ENCODE measurements at places on chromosomes 12 and 14.

- DNase-seq: no peak
Observed at GRCh38 chr14:68140076-68140741, 320.6 kb downstream of the RAD51B start.

GRCh38 chr12:124499190-124499753 lies 68.1 kb downstream of the NCOR2 start:
- DNase-seq: no peak

- DNase-seq: no peak
Observed at GRCh38 chr14:71507681-71508080, 424.5 kb upstream of the RGS6 start.

DNA sequence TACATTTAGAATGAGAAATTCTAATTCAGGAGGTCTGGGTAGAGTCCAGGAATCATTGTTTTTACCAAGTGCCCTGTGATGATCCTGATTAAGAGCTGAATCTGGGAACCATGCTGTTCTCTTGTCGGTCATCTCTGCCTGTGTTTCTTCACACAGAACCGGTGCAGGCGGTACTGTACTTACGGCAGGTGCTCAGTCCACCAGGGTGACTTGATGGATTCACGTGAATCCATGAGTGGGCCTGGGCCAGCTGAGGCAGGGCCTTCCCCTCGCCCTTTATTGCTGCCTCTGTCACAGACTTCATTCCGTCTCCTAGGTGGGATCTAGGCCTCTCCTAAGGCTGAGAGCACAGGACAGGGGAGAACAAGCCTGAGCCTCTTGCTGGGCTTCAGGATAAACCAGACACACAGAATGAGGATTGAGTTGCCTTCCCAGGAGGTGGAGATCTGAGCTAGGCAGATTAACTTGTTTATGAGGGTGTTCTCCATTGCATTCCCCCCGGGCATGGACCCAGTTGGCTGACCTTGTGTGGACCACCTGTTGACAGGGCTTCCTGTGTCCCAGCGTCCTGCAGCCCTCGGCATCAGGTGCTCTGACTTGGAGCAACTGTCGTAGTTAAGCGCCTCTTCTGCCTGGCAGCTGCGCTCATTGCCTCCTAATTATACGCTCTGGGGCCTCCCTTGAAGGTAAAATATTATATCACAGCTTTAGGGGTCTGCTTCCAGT lies 42.1 kb downstream of the B4GALNT3 start:
- no peak for DNase-seq

DNA sequence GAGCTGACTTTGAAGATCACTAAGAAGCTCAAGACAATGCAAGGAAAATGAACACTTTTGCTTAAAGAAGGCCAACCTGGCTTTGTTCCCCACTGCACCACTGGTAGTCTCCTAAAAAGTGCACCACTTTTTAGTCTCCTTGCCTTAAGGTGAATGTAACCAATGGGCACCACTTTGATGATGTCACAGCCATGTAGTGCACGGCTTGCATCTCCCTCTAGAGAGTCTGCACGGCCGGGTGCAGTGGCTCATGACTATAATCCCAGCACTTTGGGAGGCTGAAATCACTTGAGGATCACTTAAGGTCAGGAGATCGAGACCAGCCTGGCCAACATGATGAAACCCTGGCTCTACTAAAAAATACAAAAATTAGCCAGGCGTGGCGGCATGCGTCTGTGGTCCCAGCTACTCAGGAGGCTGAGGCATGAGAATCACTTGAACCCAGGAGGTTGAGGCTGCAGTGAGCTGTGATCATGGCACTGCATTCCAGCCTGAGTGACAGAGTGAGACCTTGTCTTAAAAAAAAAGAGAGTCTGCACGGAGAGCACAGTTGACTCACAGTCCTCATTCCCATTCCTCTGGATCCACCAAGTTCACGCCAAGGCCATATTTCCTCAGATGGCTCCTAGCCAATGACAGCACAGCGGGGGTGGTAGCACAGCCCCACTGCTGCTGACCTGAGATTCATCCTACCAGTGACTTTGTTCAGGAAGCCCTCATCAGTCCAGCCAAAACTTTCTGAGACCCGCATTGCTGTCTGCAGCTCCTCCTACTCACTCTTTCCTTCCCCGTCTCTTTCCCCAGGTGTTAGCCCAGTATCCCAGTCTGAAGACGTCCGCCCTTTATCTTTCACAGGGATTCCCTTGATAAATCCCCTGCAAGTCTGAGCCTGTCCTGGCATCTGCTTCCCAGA lies 16.5 kb upstream of the IFT81 start:
- DNase-seq: no peak

DNA sequence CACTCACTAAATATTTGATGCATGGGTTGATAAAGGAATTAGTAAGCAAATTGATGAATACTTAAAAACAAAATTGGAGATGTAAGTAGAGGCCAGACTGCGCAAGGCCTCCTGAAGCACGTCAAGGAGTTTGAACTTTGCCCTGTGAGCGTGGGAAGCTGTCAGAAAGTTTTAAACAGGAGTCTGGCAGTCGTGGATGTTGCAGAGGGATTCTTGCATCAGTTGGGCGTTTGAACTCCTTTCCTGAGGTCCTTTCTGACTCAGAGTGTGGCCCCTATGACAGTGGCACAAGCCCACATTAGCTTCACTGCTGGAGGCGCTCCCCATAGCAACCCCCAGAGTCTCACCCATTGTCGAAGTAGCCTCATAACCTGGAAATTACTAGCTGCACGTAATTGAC lies 17.9 kb upstream of the IL22 start:
- no peak for DNase-seq

DNA sequence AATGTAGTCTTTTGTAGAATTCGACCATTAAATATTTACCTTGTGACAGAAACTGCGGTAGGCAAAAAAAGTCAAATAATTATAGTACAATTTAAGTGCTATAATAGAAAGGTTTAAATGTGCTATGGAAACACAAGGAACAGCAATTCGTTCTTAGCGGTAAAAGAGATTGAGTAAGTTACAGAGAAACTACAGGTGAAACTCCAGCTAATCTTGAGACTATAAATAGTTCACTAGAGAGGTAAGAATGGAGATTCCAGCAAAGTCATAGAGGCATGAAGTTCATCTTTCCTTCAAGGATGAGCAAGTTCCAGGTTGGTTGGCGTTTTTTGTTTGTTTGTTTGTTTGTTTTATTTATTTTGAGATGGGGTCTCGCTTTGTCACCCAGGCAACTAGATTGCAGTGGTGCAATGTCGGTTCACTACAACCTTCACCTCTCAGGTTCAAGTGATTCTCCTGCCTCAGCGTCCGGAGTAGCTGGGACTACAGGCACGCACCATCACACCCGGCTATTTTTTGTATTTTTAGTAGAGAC lies 878 bp upstream of the R3HDM2 start:
- DNase-seq: no peak

DNA sequence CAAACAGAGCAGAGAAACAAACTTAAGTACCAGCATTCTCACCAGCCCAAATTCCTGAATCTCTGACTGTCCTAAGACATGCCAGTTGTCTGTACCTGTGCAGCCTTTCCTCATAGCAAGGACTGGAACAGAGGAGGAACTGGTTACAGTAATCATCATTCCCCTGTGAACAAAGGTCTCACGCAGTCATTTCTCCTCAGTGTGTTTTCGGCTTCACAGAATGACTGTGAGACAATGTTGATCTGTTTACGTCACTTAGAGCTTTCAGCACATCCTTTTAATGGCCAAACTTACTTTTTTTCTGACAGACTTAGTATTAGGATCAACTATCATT lies 169.0 kb downstream of the FBXL14 start:
- DNase-seq: no peak

DNA sequence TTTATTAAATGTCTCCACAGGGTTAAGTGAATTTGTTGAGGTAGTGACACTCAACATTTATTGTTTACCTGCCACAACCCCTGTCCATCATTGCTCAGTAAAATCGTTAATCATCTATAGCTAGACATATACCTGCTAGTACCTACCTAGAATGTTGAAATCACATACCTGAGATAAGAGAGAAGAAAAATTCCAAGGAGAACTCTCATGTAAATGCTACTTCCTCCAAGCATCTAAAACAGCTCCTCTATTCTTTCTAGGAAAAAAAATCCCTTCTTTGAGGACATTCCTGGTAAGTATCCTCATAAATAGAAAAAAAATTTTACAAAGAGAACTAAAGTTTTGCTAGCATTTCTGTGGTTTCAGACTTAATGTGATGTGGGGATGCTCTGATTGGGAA lies 325.1 kb downstream of the DAD1 start:
- DNase-seq: no peak

DNA sequence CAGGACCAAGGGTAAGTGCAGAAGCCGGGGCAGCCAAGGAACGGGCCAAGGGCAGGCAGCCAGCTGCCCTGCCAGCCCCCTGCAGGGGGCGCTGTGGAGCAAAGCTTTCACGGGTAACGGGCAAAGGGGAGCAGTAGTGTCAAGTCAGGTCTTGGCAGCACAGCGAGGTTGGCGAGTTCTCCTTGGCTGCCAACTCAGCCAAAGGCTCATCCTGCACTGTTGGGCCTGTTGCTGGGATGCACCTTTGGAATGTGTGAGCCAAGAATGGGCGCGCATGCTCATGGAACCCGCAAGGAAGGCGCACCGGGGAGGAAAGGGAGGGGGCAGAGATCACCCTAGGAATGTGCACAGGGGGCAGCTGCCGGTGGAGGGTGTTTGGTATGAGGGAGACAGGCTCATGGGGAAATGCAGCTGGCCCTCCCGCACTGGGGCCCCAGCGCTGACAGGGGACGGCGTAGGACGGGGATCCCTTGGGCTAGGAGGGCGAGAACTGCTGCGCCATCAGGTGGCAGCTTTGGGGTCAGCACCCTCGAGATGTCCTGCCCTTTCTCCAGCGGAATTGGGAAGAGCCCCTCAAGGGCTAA lies 138.0 kb downstream of the ASCL4 start:
- peak; percentile 65 for DNase-seq

- DNase-seq: peak; percentile 76
Observed at GRCh38 chr12:11876307-11876706, 194.4 kb upstream of the BCL2L14 start.

DNA sequence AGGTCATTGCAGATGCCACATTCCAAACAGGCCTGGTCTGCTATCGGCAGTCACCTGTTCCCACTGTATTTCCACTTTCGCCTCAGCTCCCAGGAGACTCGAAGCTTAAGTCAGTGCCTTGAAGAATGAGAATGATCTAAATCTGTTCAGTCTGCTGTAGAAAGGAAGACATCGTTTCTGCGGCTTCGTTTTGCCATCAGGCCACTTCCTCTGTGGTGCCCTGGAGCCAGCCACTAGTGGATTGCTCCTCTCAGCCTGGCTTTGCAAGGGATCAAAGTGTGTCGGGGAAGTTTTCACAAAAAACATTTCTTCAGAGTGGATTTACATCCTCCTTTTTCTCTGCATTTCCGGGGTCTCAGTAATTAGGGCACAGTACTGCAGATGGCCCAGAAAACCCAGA lies 66.7 kb downstream of the AACS start:
- DNase-seq: no peak

DNA sequence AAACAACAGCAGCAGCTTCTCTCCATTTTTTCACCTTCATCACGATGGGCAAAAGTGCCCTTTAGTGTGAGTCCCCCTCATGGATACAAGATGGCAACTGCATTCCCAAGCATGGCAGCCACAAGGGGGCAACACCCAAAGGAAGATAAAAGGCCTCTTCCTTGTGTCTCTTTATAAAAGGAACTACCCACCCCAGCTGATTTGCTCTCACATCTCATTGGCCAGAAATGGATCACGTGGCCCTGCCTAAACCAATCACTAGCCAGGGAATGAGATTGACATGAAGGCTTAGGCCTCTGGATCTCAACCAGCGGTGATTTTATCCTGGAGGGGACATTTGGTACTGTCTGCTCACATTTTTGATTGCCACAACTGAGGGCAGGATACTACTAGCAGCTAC lies 21.9 kb upstream of the IFT81 start:
- DNase-seq: peak; percentile 90

- DNase-seq: no peak
Observed at GRCh38 chr14:89131004-89131750, 285.9 kb downstream of the FOXN3 start.

GRCh38 chr12:113659015-113659414 lies 187.3 kb upstream of the LHX5 start:
- DNase-seq: no peak

Measured in KBM-7 (cell line).